CD8-positive, alpha-beta memory T cell (primary cell): ENCODE measurements at places on chromosomes 13 and 19.

DNA sequence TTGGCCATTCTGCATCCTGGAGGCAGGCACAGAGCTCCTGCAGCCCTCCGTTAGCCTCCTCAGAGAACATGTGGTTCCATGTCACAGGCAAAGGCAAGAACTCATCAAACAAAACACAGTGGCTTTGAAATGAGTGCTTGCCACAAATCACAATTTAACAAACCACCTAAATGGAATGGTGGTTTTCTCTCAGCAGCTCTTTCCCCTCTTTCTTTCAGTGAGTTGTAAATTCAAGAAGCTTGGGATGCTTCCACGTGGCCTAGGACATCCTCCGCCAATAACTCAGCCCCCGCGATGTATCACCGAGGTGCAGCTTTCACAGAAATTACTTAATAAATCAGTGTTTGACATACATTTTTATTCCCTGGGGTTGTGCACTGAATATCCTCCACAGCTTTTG lies 65.4 kb upstream of the RFC3 start:
- no peak for DNase-seq

DNA sequence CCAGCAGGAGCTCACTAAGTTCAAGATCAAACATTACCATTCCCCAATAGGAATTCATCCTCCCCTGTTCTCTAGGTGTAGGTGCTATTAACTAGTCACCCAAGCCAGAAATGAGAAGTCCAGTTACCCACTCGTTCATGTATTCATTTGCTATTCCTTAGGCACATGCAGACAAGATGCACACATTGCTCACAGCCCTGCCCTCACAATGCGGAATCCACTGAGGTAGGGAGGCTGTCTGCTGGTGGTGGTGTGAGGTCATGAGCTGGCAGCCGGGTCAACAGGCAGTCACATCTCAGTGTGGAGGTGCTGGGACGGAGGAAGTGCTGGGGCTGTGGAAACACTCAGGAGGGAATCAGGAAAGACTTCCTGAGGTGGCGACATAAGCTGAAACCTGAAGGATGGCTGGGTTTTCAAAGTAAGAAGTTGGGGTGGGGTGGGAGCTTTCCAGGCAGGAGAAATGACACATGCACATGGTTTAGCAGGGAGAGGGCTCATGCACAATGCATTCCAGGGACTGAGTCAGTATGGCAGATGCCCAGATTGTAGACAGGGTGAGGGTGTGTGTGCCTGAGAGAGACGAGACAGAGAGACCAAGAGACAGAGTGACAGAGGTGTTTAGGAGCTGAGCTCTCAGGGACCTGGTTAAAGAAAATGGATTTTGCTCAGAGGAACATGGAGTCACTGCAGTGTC lies 117.6 kb downstream of the USP12 start:
- no peak for DNase-seq

DNA sequence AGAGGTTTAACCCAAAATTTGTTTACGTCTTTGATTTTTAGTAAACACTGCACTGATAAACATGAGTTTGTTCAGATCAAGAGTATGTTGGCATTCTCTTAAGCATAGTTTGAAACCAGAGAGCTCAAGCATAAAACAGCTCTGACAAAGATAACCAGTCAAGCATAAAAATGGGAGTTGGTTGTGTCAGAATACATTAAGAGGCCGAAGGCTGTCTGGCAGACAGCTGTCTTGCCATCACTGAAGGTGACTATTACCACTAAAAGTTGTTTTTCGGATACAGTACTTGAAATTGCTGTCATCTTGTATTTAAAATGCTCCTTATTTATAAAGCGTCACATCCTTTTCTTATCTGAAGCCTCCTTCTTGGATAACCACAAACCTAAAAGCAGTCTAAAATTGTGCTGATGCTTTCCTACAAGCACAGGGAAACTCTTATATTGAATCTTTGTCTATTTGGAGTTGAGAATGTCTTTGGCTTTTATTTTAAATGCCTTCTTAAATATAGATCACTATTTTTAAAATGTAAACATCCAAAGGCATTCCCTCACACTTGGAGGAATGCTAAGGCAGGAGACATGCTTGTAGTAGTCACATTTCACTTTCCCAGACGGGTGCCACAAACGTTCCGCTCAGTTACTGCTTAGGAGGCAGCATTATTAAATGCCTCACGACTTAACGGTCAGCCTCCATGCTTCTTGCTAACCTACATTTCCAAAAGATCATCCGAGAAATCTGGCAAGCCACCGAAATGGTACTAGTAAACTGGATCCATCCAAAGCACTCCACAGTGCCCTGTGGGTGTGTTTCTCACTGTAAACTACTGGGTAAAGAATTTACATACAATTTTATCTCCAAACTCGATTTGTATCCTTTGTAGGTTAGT lies 1.5 kb downstream of the SMAD9 start:
- no peak for DNase-seq

- DNase-seq, result peak; percentile 52
These were observed 617 bp upstream of the IQCN start for GRCh38 chr19:18274781-18275356.

GRCh38 chr19:18504886-18505610 lies 16.8 kb downstream of the ELL start:
- no peak for DNase-seq

GRCh38 chr13:48819376-48819775 lies 156.3 kb upstream of the FNDC3A start:
- no peak for DNase-seq

DNA sequence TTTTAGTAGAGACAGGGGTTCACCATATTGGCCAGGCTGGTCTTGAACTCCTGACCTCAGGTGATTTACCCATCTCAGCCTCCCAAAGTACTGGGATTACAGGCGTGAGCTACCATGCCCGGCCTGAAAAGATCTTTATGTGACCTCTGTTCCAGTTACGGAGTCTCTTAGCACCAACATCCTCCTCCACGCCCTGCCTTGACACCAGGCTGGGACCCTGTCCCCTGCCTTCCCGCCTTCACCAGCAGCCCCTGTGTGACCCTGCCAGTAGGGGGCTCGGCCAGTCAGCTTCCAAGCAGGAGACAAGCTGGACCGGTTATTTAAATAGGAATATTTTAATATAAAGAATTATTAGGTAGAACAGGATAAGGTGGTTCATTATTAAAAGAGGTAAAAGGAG lies 54.2 kb downstream of the GPR12 start:
- no peak for DNase-seq

DNA sequence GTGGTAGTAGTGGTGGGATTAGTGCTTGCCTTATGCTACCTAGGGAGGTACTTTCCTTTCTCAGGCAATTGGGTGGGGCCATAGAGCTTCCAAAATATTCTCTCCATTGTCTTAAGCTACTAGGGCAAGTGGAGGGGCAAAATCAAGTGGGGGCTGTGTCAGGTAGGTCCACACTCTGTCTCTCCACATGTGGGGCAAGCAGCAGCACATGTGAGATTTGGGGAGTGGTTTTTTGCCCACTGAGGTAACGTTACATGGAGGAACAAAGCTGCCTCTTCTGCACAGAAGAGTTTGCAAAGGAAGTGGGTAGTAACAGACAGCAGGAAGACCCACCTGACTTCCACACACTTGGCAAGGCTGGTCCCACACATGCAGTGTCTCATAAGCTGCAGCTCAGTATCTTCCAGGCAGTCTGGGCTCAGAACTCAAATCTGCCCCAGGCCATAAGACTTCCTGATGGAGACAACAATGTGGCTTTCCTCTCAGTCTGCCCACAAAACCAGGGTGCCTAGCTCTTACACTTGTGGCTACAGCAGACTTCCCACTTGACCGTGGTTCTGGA lies 1581.5 kb upstream of the PCDH20 start:
- no peak for DNase-seq

- no peak for DNase-seq
These were observed 131.6 kb downstream of the COG6 start for GRCh38 chr13:39787086-39787487.
